ENCODE measurements at places on chromosomes 4 and X. TPM values are rescaled to one million over a fixed set of nuclear protein-coding genes. Genes with fewer than 3 reads are reported as not detected.

Gene AKAP14
- total RNA-seq: not detected

Gene TMEM31
- not detected for total RNA-seq

Gene MAPK10
- total RNA-seq: 19.2 TPM

Gene TMSB15C
- 3.9 TPM for total RNA-seq

Gene NRK
- total RNA-seq: 5.5 TPM

Gene ESX1
- total RNA-seq: not detected

Gene SSX1
- total RNA-seq: not detected

Gene TLR10
- not detected for total RNA-seq

Gene FRAS1
- 0.89 TPM for total RNA-seq

Gene GYG2
- total RNA-seq: 9.7 TPM

Gene PRKG2
- total RNA-seq: not detected

Gene SMIM31
- total RNA-seq: not detected

Gene RHOXF2B
- not detected for total RNA-seq

Gene CRLF2
- total RNA-seq: not detected

Gene TEC
- 0.13 TPM for total RNA-seq

Gene ATP10D
- 41.6 TPM for total RNA-seq

Gene CT45A2
- total RNA-seq: not detected

Gene SMR3B
- total RNA-seq: not detected

Gene F8A3
- 5.6 TPM for total RNA-seq

Gene HELT
- not detected for total RNA-seq

Gene ATP2B3
- total RNA-seq: 0.39 TPM

Gene PRDM8
- total RNA-seq: 0.10 TPM

Gene STPG2
- total RNA-seq: not detected

Gene VCX3A
- 0.63 TPM for total RNA-seq

Gene GPR143
- total RNA-seq: not detected

Gene MAMLD1
- total RNA-seq: 13.4 TPM

Gene TCEAL6
- total RNA-seq: not detected

Gene CLDN2
- total RNA-seq: 0.11 TPM

Gene FGFRL1
- 59.8 TPM for total RNA-seq

Gene TRAM1L1
- 5.9 TPM for total RNA-seq
